ENCODE measurements at places on chromosomes 7 and 10. TPM values are rescaled to one million over a fixed set of nuclear protein-coding genes. Genes with fewer than 3 reads are reported as not detected.

DNA sequence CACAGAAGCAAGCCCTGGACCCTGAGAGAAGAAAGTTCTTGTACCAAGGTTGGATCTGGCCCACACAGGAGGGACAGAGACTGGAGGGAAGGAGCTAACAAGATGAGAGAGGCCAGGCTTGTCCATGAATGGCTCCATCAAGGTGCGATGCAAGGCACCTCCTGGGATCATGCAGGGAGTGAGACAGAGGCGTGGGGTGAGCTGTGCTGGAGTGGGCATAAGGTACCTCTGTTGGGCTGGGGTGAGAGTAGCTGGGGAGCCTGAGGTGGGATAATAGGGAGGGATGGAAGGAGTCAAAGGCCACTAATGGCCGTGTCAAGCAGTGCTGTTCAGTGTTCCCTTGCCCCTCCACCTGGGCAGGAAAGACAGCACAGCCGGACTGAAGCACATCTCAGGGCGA lies 9.9 kb downstream of the TMEM72 start:
- no peaks in the 10 kb centered on the region for H3K4me1 ChIP-seq
- H3K36me3 ChIP-seq = peaks cover 11% of the 10 kb centered on the region
- no peak overlapping the region for H3K4me3 ChIP-seq
- no peak overlapping the region for H3K27ac ChIP-seq
- peaks cover 10% of the 10 kb centered on the region for H3K27me3 ChIP-seq
- no peak for DNase-seq

FAM25C gene
- total RNA-seq = not detected

GRCh38 chr7:45087301-45088145 lies 1.2 kb downstream of the NACAD start:
- no peaks in the 10 kb centered on the region for H3K36me3 ChIP-seq
- no peak for DNase-seq
- peaks cover 7% of the 10 kb centered on the region for H3K27me3 ChIP-seq
- H3K4me1 ChIP-seq = peaks cover 9% of the 10 kb centered on the region
- H3K27ac ChIP-seq = peak overlapping the region; percentile 33

AKAP9 gene
- 66.9 TPM for total RNA-seq

GRCh38 chr10:26566525-26567350 lies 128.6 kb downstream of the APBB1IP start:
- H3K27ac ChIP-seq = no peak overlapping the region
- H3K27me3 ChIP-seq = no peaks in the 10 kb centered on the region
- H3K4me3 ChIP-seq = peak overlapping the region; percentile 89
- H3K36me3 ChIP-seq = no peaks in the 10 kb centered on the region

RPEL1 gene
- not detected for total RNA-seq

CALML5 gene
- total RNA-seq = not detected

OPALIN gene
- not detected for total RNA-seq

GRCh38 chr10:72267819-72268399 lies 5.8 kb upstream of the DDIT4 start:
- no peak for DNase-seq
- H3K4me1 ChIP-seq = peaks cover 17% of the 10 kb centered on the region
- H3K27ac ChIP-seq = no peak overlapping the region
- no peak overlapping the region for H3K4me3 ChIP-seq

- H3K4me1 ChIP-seq = peaks cover 2% of the 10 kb centered on the region
- no peak overlapping the region for H3K4me3 ChIP-seq
- no peak overlapping the region for H3K27ac ChIP-seq
Observed at GRCh38 chr7:130242198-130243014, 24.3 kb upstream of the CPA2 start.

- H3K4me1 ChIP-seq = peaks cover 13% of the 10 kb centered on the region
- no peaks in the 10 kb centered on the region for H3K36me3 ChIP-seq
- DNase-seq = no peak
- H3K4me3 ChIP-seq = no peak overlapping the region
Observed at GRCh38 chr10:117246997-117247671, 6.2 kb downstream of the SLC18A2 start.

GRCh38 chr10:129897871-129898626 lies 66.0 kb downstream of the EBF3 start:
- DNase-seq = no peak
- peaks cover 7% of the 10 kb centered on the region for H3K36me3 ChIP-seq
- peaks cover 87% of the 10 kb centered on the region for H3K4me1 ChIP-seq
- peak overlapping the region; percentile 68 for H3K4me3 ChIP-seq
- peaks cover 61% of the 10 kb centered on the region for H3K27me3 ChIP-seq

DNA sequence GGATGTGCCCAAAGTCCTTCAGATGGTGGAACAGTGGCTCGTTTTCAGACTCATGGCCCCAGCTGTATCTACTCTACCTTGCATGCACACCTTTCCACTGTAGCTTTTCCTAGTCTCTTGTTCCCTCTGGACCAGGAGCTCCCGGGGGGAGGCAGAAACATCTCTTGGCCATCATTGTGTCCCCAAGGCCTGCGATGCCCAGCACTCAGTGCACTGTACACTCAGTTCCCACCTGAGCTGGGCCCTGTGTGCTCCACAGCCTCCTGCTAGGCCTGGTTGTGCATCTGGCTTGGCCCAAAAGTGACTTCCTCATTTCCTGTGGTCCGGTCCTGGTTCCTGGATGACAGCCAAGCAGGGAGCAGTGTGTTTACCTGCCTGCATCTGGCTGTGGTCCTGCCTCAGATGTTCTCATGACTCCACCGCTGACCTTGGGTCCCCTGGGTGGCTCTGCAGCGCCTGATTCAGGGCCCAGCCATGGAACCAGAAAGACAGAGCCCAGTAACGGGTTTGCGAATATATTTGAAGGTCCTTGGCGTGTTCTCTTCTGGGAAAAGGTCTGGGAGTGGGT lies 9.9 kb upstream of the DOCK1 start:
- no peak overlapping the region for H3K27ac ChIP-seq
- H3K4me1 ChIP-seq = no peaks in the 10 kb centered on the region
- peaks cover 1% of the 10 kb centered on the region for H3K27me3 ChIP-seq
- DNase-seq = no peak

DNA sequence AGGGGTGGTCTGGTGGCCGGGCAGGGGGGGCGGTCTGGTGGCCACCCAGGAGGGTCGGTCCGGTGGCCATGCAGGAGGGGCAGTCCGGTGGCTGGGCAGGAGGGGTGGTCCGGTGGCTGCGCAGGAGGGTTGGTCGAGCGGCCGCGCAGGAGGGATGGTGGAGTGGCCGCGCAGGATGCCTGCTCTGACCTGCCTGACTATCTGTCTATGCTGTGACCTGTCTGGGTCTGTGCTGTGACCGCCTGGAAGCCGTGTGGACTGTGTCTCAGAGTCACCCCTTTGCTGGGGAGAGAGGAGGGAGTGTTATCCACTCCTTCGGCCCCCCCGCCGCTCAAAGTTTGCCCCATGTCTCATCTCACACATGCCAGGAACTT lies 113.2 kb downstream of the ACTR3B start:
- DNase-seq = no peak
- no peak overlapping the region for H3K27ac ChIP-seq
- peaks cover 7% of the 10 kb centered on the region for H3K27me3 ChIP-seq

GRCh38 chr10:71678057-71678805 lies 41.3 kb downstream of the C10orf105 start:
- H3K4me1 ChIP-seq = peaks cover 8% of the 10 kb centered on the region
- no peaks in the 10 kb centered on the region for H3K36me3 ChIP-seq
- DNase-seq = no peak
- no peak overlapping the region for H3K4me3 ChIP-seq
- peaks cover 3% of the 10 kb centered on the region for H3K27me3 ChIP-seq
- H3K27ac ChIP-seq = no peak overlapping the region

CRTAC1 gene
- total RNA-seq = 2.5 TPM

SPDYE16 gene
- 0.20 TPM for total RNA-seq

CARD11 gene
- 1.4 TPM for total RNA-seq

RSPH10B gene
- total RNA-seq = not detected

DNA sequence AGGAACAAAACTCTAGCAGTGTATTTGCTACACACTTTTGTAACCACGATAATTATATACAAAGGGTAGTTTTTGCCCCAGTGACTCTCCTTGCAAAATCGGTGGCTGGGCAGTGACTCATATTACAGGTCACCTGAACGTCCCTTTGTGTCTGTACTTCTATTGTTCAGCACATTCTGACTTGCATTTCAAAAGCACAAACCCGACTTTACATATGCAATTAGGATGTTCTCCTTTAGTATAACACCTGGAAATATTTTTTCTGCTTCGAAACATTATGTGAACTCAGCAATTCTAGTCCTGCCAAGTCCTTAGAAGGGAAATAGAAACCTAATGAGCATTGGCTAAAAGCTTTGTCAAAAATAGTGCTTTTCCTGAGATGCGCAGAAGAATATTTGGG lies 6.0 kb downstream of the PRR15 start:
- no peak overlapping the region for H3K4me3 ChIP-seq
- peaks cover 5% of the 10 kb centered on the region for H3K36me3 ChIP-seq
- H3K27ac ChIP-seq = no peak overlapping the region
- H3K4me1 ChIP-seq = peaks cover 6% of the 10 kb centered on the region
- no peak for DNase-seq
- H3K27me3 ChIP-seq = peaks cover 13% of the 10 kb centered on the region

- H3K4me1 ChIP-seq = no peaks in the 10 kb centered on the region
- peaks cover 2% of the 10 kb centered on the region for H3K27me3 ChIP-seq
- no peak for DNase-seq
Observed at GRCh38 chr10:94307046-94307615, 55.6 kb downstream of the NOC3L start.

- no peak for DNase-seq
- no peak overlapping the region for H3K27ac ChIP-seq
- H3K27me3 ChIP-seq = no peaks in the 10 kb centered on the region
Observed at GRCh38 chr7:20194343-20194995, 22.7 kb downstream of the MACC1 start.

- DNase-seq = no peak
- no peaks in the 10 kb centered on the region for H3K27me3 ChIP-seq
- H3K4me1 ChIP-seq = no peaks in the 10 kb centered on the region
Observed at GRCh38 chr7:12965767-12966166, 278.3 kb downstream of the ARL4A start.

- no peak for DNase-seq
- H3K4me3 ChIP-seq = no peak overlapping the region
- H3K36me3 ChIP-seq = no peaks in the 10 kb centered on the region
- no peak overlapping the region for H3K27ac ChIP-seq
Observed at GRCh38 chr10:78215645-78216044, 182.0 kb downstream of the RPS24 start.

OR6V1 gene
- not detected for total RNA-seq

DNA sequence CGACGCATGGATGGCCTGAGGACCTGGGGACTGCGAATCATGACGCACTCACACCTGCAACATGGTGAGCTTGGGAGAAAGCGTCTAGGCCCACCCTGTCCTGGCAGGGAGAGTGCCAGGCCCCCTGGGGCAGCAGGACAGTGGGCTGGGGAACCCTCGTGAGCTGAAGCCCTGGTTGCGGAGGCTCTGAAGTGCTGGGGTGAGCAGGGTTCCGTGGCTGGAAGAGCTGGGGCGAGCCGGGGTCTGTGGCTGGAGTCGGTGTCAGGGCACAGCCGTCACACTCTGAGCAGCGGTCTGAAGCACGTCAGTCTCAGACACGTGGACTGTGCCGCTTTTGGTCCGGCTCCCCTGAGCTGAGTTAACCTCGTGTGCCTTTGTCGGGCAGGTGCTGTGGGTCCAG lies 4.7 kb downstream of the SUN1 start:
- peak overlapping the region; percentile 97 for H3K27ac ChIP-seq
- H3K4me3 ChIP-seq = peak overlapping the region; percentile 67
- H3K4me1 ChIP-seq = peaks cover 61% of the 10 kb centered on the region
- peaks cover 17% of the 10 kb centered on the region for H3K27me3 ChIP-seq
- no peaks in the 10 kb centered on the region for H3K36me3 ChIP-seq

- no peak overlapping the region for H3K4me3 ChIP-seq
- DNase-seq = no peak
- H3K36me3 ChIP-seq = no peaks in the 10 kb centered on the region
Observed at GRCh38 chr10:61830072-61830845, 71.2 kb upstream of the ARID5B start.

GRCh38 chr10:97333601-97334369 lies 744 bp downstream of the FRAT2 start:
- peak overlapping the region; percentile 96 for H3K4me3 ChIP-seq
- H3K27ac ChIP-seq = peak overlapping the region; percentile 78
- peaks cover 40% of the 10 kb centered on the region for H3K4me1 ChIP-seq
- H3K36me3 ChIP-seq = peaks cover 4% of the 10 kb centered on the region
- DNase-seq = peak; percentile 58
- peaks cover 7% of the 10 kb centered on the region for H3K27me3 ChIP-seq

DNA sequence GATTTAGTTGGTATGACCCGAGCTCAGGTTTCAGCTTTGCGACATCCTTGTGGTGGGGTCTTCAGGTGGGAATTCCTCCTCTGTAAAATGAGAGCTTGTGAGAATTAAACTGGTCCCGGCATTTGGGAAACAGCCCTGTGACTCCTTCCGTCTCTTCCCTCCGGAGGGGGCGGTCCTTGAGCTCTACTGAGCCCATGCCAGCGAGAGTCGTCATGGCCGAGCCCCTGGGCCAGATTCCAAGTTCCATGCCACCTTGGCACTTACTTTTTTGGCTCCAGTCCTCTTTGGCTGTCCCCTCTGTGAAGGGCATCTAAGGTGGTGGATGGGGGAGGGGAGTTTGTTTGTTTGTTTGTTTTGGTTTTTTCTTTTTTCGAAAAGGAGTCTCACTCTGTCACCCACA lies 47.6 kb downstream of the GTF2IRD1 start:
- H3K36me3 ChIP-seq = peaks cover 6% of the 10 kb centered on the region
- no peak overlapping the region for H3K4me3 ChIP-seq
- H3K27ac ChIP-seq = no peak overlapping the region
- no peaks in the 10 kb centered on the region for H3K4me1 ChIP-seq

DNA sequence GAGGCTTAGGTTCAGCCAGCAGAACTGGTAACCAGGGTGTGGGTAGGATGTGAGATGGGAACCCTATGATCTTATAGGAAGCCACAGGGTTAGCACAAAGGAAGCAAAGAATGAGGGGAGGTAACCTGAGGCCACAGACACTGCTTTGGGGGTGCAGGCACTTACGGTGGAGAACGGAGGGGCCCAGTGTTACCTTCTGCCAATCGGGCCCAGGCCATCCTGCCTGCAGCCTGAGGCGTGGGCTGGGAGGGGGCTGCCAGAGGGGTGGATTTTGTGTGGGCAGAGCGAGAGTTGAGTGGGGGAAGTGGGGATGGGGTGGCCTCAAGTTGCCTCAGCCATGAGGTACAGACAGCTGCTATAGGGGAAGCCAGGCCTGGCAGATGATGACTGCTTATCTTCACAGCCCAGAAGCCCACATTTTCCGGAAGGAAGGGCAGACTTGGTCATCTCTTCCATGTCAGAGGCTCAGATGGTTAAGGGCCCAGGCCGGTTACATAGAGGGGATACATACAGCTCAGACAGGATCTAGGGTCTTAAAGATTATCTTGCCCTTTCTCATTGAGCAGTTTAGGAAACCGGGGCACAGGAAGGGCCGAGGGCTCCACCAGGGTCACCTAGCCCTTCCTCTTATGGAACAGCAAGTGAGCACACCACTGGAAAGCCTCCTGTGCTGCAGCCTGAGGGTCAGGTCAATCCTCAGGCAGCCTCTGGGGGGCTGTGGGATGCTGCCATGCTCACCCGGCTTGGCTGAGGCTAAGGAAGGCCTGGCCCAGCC lies 24.4 kb upstream of the VSIR start:
- peaks cover 15% of the 10 kb centered on the region for H3K36me3 ChIP-seq
- no peak overlapping the region for H3K4me3 ChIP-seq
- H3K27me3 ChIP-seq = peaks cover 5% of the 10 kb centered on the region
- no peaks in the 10 kb centered on the region for H3K4me1 ChIP-seq
- no peak for DNase-seq
